ENCODE measurements at places on chromosomes 2 and 18.

- DNase-seq, result no peak
Observed at GRCh38 chr2:162308747-162309503, 9.6 kb downstream of the IFIH1 start.

- DNase-seq, result no peak
Observed at GRCh38 chr2:136376211-136376610, 258.3 kb upstream of the CXCR4 start.

GRCh38 chr2:110818767-110819481 lies 86.6 kb downstream of the ACOXL start:
- no peak for DNase-seq

- DNase-seq, result no peak
Observed at GRCh38 chr2:106124106-106124756, 69.9 kb downstream of the UXS1 start.

DNA sequence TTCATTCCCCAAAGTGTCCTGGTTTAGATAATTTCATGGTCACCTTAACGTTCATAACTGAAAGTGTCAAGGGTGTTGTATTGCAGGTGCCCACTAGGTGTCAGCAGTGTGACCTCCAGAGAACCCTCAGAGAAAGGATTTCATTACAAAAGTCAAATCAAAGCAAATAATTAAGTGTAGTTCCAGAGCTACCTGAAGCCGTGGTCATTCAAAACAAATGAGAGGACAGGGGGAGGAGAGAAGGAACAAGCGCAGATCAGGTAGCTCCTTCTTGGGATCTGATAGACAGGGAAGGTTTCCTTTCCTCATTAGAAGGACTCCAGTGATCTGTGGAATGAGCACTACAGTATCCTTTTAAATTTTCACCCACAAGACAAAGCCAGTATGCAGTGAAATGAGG lies at the start of gene SLC9A4:
Gene SLC9A4 (plus strand): TSS at position 207 of the 400 bp plus-strand sequence. CDS start 534 bp downstream, outside the sequence.
- DNase-seq, result peak; percentile 49

DNA sequence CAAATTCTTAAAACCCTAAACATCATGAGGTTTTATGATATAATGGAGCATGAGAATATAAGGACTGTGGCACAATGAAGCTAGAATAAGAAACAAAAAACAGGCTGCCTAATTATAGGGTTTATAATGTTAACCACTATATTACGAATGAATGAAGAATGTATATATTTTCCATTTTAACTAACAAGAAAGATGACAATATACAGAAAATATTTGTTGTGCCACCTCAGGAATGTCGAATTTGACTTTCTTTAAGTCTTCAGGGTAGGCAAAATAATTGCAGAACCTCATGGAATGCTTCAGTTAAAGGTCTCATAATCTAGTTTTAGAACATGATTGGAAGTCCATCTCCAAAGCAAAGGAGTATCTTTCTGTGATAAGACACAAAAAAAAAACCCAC lies 282.9 kb upstream of the SLC8A1 start:
- no peak for DNase-seq

DNA sequence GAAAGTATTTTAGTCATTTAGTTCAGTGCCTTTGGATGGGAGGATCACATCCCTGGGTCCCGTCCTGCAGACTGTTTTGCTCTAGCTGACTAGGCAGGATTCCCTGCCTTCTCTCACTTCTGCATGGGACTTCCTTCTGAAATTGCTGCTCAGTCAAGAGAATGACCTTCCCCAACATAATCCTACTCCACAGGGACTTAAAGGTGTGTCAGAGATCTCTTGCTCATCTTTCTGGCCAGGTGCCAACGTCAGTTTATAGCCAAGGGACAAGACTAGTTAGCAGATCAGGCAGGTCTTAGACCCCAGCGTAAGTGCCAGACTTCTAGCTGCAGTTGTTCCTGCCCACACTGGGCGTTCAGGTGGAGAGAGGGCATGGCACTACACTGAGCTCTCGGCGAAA lies 9.5 kb upstream of the IL1B start:
- DNase-seq, result no peak

GRCh38 chr18:25067275-25068025 lies 284.5 kb downstream of the ZNF521 start:
- DNase-seq, result no peak

GRCh38 chr2:28895189-28895893 lies 874 bp downstream of the WDR43 start:
- peak; percentile 15 for DNase-seq

DNA sequence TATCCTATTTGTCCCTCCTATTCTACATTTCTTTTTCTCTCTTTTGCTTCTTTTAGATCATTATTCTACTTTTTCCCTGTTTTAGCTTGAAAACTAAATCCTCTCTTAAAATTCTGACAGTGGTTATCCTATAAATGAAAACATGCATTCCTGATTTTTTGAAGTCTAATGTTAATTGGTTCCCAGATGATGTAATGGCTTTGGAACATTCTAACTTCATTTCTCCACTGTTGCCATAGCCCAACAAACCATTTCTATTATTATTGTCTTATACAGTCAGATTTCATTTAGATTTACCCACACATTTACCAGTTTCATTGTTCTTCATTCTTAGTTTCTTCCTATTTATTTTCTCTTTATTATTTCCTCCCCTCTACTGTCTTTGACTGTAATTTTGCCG lies 36.5 kb downstream of the SIGLEC15 start:
- no peak for DNase-seq

DNA sequence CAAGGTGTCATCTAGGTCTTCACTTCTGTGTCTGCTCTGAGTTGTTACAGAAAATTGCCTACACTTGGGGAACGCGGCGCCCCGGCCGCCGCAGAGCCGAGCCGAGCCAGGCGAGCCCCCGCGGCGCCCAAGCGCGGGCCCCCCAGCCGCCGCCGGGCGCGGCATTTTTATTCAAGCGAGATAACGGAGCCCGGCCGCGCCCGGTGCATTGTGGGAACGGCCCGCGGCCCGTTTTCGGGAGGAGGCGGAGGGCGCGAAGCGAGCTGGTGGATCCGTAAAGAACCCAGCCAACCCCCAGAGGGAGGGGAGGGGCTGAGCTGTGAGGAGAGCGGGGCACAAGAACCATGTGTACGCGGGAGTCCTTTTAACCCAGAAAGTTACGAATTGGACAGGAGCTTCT lies 191.8 kb downstream of the FTCDNL1 start:
- no peak for DNase-seq

DNA sequence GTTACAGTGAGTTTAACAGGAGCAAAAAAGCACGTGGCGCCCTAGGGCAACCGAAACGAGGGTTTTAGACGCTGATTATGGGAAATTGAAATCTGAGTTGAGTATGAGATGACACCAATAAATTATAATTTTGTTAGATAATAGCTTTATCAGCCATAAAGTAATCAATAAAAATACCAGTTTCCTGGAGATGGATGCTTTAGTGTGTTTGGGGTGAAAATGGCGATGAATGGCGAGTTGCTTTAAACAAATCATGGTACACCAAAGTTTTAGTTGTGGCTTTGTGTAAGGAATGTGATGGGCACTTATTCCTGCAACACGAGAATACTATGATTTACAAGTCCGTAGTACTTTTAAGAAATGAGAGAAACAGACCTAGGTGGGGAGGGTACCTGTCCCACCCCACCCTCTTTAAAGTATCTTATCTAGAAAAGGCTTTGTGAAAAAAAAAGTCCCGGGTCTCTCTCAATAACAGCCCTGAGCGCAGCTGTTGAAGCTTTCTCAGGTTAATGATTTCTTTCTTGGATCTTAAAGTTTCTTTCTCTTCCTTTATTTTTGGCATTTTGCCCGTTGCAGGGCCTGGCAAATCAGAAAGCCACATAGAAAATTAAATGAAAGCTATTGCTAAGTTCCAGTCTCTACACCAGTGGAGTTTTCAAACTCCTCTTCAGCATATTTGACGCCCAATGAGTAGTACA lies 1.5 kb upstream of the RRM2 start:
- no peak for DNase-seq

DNA sequence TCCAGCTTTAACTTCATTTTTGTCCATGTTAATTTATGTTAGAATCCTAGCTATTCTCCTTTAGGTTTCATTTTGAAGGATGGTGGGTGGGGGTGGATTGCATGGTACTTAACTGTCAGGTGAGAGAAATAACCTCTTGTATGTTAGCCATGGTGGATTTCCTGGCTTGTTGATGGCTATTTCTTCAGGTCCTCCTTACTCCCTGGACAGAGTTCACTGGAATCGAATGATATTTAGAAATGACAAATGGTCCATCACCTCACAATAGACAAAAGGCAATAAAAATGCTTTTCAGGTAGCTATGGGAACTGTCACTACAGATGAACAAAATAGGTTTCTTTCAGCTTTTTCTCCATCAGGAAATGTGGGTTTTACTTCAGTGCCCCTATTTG lies 91.7 kb downstream of the EML6 start:
- no peak for DNase-seq

DNA sequence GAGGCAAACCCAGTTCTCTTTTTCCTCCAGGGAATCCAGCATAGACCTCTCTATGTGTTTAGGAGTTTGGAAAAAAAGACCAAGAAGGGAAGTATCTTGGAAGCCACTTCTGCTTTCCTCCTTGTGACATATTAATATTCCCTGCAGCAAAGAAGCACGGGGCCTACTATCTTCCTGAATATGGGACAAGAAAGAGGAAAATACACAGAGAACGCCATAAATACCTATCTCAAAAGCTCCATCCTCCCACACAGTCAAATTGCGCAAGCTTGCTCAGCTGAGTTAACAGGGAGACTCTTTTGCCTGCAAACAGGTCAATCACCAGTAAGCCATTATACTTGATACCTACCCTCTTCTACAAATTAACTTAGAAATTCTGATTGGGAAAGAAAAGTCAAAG lies 16.7 kb upstream of the RAPH1 start:
- DNase-seq, result no peak

DNA sequence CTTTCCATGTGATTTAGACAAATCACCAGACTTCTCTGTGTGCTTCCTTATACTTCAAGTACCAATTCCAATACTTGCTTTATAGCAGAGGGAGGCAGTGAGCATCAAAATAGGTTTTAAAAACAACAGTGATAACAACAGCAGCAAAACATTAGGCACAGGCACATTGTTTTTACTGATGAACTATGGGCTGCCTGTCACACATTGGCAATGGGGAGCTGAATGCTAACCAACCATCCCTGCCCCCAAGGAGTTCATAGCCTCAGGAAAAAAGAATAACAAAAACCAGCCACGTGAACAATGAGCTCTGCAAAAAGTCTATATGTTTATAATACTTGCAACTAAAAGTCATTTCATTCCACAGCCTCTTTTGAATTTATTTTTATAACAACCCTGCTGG lies 287.9 kb upstream of the TRIB2 start:
- DNase-seq, result no peak

DNA sequence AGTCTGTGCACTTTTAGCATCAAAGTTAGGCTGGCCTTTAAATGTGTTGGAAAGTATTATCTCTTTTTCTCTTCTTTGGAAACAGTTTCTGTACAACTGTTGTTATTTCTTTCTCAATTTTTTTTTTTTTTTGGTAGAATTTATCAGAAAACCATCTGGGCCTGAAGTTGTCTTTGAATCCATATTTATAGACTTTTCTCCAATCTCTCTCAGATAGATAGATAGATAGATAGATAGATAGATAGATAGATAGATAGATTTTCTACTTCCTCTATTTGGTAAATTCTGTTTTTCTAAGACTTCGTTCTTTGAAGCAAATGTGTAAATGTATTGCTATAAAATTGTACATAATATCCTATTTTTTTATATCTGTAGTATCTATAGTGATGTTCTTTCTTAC lies 17.5 kb downstream of the DNAJC10 start:
- DNase-seq, result no peak

- DNase-seq, result no peak
Observed at GRCh38 chr2:236535024-236535423, 34.6 kb upstream of the ACKR3 start.

DNA sequence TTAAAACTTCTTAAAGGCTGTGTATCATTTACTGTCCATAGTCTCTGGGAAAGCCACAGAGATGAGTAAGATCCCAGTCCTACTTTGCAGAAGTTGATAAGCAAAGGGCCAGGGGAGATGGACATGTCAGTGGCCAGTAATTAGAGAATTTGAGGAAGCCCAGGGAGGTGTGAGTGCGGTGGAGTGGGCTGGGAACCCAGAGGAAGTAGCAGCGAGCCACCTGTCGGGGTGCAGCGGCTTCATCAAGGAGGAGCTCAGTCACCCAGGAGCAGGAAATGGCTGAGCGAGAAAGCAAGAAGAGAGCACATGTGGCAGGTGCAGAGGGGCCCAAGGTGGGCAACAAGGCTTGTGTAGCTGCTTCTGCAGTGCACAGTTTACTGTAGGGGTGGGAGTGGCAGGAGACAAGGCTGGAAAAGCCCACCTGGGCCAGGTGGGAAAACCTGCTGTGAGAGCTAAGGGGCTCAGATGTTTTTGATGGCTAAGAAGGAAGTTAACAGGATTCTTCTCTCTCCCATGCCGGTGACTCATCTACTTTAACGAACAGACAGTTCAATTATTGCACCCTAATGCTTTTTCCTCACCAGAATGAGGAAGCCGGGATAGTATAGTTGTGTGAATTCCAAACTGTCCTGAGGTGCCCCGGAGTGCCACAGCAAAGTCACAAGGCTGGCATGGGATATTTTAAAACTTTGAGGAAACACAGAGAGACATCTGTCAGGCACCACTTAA lies 34.8 kb upstream of the MGAT5 start:
- peak; percentile 25 for DNase-seq

GRCh38 chr2:111239581-111240249 lies 119.0 kb downstream of the BCL2L11 start:
- DNase-seq, result no peak

GRCh38 chr2:207919164-207919919 lies 106.0 kb downstream of the PLEKHM3 start:
- no peak for DNase-seq

GRCh38 chr2:74824679-74825078 lies 9.2 kb upstream of the HK2 start:
- DNase-seq, result no peak

DNA sequence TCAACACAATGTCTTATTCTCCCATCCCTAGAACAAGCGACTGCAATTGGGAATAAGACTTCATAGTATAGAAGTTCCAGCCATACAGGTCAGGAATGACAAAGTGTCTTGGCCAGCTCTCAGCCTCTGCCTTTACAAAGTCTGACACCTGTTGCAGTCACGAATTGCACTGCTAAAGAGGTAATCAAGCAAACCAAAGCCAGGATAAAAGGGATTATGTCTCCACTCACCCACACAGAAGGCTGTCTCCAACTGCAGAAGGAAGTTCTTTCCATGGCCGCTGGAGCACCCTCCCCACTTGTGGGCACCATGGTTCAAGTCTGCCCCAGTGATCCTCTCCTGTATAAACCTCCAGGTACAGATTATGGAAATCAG lies 114.8 kb upstream of the PKDCC start:
- no peak for DNase-seq

DNA sequence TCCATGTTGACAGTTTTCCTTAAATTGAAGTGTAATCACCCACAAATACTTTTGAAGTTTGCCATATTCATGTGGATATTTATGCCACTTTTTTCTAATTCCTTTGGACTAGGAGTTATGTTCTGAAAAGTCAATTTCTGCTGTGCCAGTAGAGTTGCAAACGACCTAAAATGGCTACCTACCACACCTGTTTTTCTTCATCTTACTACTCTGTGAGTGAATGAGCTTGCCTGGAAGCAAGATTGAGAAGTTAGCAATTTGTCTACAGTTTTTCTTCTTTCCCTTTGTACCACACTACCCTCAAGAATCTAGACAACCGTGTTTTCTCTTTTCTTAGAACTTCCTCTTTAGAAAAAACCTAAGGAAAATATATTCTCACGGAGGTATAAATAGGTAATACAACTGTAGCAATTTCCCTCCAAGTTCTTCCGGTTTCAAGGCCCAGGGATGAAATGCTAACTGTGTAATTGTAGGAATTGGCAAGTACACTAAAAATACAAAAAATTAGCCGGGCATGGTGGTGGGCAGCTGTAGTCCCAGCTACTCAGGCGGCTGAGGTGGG lies 7.3 kb upstream of the SLC39A10 start:
- no peak for DNase-seq

- DNase-seq, result no peak
Observed at GRCh38 chr18:28855989-28856388, 679.1 kb upstream of the CDH2 start.

GRCh38 chr18:42617221-42617620 lies 498.3 kb downstream of the RIT2 start:
- no peak for DNase-seq
